HuH-7.5 (cell line): ENCODE measurements at places on chromosomes 12 and 14.

- no peak for DNase-seq
Measured at GRCh38 chr12:131380965-131381705, 329.8 kb upstream of the SFSWAP start.

- no peak for DNase-seq
Measured at GRCh38 chr14:104874571-104875411, 9.7 kb downstream of the CEP170B start.

- no peak for DNase-seq
Measured at GRCh38 chr12:132125736-132126135, 18.4 kb downstream of the DDX51 start.

GRCh38 chr12:47980197-47980596, 16.8 kb downstream of the TMEM106C start:
- no peak for DNase-seq

DNA sequence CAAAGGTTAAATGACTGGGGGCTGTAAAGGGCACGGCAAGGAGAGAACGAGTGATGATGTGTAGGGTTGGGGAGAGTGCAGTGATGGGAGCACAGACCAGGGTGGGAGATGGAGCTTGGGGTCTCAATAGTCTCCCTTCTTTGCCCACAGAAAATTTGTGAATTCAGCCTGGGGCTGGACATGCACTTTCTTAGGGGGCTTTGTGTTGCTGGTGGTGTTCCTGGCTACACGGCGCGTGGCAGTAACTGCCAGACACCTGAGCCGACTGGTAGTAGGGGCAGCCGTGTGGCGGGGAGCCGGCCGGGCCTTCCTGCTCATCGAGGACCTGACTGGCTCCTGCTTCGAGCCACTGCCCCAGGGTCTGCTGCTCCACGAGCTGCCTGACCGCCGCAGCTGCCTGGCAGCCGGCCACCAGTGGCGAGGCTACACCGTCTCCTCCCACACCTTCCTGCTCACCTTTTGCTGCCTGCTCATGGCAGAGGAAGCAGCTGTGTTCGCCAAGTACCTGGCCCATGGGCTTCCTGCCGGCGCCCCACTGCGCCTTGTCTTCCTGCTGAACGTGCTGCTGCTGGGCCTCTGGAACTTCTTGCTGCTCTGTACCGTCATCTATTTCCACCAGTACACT, 1.7 kb downstream of the FITM1 start:
- no peak for DNase-seq

- DNase-seq = no peak
Measured at GRCh38 chr12:26748741-26749431, 84.1 kb downstream of the ITPR2 start.

DNA sequence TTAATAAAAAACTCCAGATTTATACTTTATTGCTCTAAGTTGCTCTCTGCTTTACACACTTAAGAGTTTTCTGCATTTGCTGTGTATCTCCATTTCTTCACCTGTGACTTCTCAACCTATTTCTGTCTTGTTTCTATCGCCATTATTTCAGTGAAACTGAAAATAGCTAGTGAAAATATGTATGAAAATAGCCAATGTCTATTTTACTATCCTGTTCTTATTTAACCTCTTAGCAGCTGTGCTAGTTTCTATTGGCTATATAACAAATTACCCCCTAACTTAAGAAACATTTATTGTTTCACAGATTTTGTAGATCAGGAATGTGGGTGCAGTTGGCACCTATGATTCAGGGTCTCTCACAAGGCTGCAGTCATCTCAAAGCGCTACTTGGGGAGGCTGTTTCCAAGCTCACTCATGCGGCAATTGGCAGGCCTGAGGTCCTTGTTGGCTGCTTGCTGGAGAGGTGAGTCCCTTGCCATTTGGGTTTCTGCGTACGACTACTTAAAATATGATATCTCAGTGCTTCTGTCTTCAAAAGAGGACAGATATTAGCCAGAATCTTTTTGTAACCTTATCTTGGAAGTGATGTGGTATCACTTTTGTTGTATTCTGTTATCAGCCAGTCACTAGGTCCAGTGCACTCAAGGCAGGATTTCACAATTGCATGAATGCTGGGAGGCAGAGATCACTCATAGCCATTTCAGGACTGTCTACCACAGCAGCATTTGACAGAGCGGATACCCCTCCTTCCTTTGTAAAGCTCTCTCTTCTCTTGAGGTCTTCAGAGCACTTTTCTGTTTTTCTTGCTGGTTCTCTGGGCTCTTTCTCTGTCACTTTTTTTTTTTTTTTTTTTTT, 7.2 kb downstream of the ERC1 start:
- DNase-seq = no peak

DNA sequence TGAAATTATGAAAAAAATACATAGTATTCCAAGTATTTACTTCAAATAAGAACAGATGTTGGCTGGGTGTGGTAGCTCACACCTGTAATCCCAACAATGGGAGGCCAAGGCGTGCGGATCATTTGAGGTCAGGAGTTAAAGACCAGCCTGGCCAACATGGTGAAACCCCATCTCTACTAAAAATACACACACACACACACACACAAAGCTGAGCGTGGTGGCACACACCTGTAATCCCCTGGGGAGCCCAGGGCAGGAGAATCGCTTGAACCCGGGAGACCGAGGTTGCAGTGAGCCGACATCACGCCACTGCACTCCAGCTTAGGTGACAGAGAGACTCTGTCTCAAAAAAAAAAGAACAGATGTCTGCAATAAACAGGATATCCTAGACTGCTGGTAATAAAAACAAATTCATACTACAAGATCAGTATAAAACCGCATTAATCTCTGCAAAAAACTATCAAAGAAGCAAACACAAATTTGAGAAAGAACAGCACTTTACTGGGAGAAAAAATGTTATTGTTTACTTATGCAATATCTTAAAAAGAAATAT, 23.8 kb downstream of the EEA1 start:
- DNase-seq = no peak

DNA sequence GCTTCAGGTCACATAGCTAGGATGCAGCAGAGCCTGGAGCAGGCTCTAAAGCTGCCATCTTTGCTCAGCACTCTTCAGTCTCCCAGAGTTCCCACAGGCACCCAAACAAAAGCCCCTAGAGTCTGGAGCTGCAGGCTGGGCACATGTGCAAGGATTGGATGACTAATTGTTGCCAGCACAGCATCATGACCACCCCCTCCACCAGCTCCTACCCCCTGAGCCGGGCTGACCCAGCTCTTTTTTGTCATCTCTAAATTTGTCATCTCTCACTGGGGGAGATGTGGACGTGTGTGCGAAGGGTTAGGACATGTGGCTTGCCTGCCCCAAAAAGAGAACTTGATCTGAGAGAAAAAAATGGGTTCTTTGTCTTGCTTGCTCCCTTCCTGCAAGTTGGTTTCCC, 4.3 kb upstream of the MMP19 start:
- no peak for DNase-seq

- DNase-seq = no peak
Measured at GRCh38 chr12:113371808-113372207, 13.4 kb downstream of the PLBD2 start.

DNA sequence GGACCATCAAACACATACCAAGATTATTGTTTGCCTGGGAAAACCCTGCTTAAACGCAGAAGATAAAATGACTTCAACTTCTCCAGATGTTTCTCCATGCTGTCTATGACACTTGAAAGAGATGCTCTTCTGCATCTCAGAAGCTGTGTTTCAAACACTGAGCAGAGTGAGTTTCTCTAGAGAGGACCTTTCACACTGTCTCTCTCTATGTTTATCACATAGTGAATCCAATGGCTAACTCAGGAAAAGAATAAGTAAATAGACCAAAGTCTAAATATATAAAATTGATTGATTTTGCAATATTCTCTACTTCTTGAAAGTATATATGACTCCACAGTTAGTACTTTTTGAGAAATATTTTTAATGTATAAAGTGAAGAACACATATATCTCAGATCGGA, 325.6 kb upstream of the USP15 start:
- no peak for DNase-seq

- no peak for DNase-seq
Measured at GRCh38 chr14:97850466-97850865, 1053.3 kb downstream of the VRK1 start.

DNA sequence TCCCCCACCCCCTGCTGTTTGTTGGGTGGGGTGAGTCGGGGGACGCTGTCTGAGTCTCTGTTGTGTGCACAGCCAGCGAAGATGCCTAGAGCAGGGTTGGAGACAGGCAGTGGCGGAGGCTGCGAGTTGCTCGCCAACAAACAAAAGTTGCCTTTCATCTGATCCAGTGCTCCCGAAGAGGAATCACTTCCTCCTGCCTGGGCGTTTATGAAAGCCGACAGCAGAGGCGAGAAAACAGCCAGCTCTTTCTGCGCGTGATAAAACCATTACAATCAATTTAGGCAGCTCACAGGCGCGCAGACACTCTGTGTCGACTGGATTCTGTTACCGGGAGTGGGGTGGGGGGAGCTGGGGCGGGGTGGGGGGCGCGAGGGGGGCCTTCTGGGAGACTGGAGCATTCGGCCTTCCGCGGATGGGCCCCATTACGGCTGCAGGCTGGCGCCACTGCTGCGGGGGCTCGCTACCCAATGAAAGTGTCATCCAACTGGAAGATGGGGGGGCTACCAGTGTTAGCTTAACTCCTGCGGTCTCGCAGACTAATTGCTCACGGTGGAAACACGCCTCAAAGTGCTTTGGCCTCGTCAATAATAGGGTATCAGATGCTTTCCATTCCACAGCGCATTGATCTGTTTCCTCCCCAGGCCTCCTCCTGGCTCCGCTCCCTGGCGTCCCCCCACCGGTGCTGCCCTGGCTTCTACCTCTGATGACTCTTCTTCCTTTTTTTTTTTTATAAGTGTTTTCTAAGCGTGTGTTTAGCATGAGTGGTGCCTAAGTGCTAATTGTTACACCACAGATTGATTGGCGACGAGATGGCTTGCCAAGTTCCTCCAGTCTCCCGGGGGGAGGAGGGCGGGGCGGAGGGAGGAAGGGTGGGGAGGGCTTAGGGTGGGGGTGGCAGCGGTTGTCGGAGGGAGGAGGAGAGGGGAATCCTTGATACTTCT, 678.4 kb downstream of the MED13L start:
- no peak for DNase-seq

DNA sequence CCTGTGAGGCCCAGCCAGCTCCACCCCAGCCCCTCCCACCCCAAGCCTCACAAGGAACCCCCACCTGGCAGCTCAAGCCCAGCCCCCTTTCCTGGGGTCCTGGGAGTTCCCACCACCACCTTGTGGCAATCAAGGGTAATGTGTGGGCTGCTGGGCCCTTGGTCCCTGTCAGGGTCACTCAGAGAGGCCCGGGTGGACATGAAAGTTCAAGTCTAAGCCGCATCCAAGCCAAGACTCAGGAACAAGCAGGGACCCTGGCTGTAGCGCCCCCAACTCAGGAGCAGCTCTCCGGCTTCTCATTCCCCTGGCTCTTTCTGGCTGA, 106.4 kb upstream of the C14orf180 start:
- DNase-seq = no peak

DNA sequence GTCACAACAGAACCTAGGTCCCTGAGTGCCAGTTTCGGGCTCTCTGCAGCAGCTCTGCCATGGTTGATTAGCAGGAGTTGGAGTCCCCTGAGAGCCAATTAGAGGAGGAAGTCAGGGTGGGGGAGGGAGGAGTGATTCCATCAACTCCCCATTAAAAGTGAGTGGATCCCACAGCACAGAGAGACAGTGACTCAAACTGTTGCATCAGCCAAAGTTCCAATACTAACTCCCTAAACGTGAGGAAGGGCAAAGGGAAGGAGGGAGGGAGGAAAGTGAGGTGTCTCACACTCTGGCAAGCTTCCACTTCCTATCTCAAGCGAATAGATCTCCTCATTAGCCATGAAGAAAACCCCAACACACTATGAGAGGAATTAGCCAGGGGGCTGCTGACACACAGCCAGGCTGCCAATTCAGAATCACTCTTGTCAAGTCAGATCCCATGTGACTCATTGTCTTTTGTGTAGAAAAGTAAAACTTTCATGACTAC, 23.6 kb downstream of the OR11H4 start:
- DNase-seq = no peak

- no peak for DNase-seq
Measured at GRCh38 chr12:46585854-46586621, 213.5 kb upstream of the SLC38A2 start.

GRCh38 chr14:89892953-89893352, 61.6 kb downstream of the EFCAB11 start:
- DNase-seq = no peak

- no peak for DNase-seq
Measured at GRCh38 chr14:61587081-61587713, 108.1 kb upstream of the HIF1A start.

DNA sequence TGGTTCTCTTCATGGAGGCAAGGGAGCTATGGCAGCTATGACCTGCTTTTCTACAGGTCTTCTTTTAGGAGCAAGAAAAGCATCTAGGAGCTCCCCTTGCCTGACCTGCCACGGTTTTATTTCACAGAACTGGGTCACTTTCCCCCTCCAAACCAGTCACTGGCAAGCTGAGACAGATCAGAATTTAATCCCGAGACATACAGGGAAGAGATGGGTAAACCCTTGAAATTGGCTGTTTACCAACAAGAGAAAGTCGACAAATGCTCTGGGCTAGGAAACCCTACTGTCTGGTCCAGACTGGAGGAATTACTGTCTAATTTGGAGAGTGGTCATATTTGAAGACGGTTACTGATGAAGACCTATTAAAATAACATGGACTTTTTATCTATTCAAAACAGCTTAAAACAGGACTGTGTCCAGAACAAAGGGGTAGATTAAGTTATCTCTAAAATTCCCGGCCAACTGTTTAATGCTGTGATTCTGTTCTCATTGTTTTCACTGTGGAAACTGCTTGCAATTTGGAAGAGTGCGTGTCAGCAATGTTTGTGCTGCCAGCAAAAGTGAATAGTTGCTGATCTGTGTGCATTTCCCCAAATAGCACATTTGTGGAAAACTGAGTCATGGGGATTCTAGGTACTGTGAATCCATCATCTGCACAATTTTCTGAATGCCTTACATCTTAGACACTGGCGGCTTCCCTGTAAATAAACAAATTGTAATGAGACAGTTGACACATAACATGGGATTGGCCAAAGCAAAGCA, 73.4 kb upstream of the EEA1 start:
- DNase-seq = no peak

- no peak for DNase-seq
Measured at GRCh38 chr14:38883127-38883526, 219.9 kb downstream of the SEC23A start.

- DNase-seq = no peak
Measured at GRCh38 chr12:62323386-62323785, 63.2 kb downstream of the USP15 start.

GRCh38 chr12:122949405-122949804, 16.9 kb downstream of the ABCB9 start:
- DNase-seq = no peak

GRCh38 chr12:115860619-115861018, 416.9 kb downstream of the MED13L start:
- DNase-seq = no peak
